NCI-H1048 (cell line): ENCODE measurements at places on chromosomes 2 and 18.

- DNase-seq: no peak
Observed at GRCh38 chr18:41576643-41577042, 378.4 kb upstream of the PIK3C3 start.

- no peak for DNase-seq
Observed at GRCh38 chr18:48859311-48860268, 91.2 kb downstream of the SMAD7 start.

- no peak for DNase-seq
Observed at GRCh38 chr2:219595256-219595655, 2.4 kb upstream of the STK11IP start.

GRCh38 chr18:13390196-13390595, 171.6 kb downstream of the LDLRAD4 start:
- DNase-seq: no peak
